ENCODE measurements at places on chromosomes 5 and 9.

DNA sequence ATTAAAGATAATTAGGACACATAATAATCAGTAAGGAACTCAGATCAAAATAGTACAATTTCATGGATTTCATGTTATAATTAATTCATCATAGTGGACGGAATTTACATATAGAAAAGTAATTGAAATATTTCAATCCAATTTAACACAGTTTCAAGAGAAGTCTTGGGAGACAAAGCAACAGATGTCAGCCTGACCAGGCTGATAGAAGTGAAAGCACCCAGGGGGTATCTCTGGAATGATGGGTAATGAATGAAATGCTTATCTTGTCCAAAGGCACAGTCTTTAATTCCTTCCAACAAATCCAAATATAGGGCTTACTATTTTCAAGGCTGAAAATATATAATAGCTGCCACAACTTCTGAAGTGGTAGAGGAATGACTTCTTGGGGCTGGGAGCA lies 629.3 kb upstream of the RGMB start:
- no peak for DNase-seq

- DNase-seq: no peak
Observed at GRCh38 chr9:95626885-95627558, 110.3 kb upstream of the PTCH1 start.

DNA sequence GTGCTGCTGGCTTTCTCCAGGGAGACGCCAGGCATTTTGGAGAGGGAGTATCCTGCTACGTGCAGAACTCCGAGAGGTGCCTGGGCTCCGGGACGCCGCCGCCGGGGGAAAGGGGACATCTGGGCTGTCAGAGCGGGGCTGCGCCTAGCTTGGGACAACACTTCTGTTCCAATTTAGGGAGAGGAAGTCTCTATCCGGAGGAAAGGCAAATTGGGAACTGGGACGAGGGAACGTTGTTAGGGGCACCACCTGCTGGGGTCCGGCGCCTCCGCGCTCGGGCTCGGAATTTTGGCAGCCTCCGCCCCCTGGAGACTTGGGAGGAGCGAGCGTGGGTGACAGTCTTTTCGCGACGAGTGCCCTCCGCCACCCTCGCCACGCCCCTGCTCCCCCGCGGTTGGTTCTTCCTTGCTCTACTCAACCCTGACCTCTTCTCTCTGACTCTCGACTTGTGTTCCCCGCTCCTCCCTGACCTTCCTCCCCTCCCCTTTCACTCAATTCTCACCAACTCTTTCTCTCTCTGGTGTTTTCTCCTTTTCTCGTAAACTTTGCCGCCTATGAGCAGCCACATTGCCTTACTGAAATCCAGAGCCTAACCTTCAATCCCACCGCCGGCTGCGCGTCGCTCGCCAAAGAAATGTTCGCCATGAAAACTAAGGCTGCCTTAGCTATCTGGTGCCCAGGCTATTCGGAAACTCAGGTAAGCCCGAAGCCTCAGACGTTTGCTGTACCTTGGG lies 1.6 kb downstream of the TSLP start:
- DNase-seq: peak; percentile 88

DNA sequence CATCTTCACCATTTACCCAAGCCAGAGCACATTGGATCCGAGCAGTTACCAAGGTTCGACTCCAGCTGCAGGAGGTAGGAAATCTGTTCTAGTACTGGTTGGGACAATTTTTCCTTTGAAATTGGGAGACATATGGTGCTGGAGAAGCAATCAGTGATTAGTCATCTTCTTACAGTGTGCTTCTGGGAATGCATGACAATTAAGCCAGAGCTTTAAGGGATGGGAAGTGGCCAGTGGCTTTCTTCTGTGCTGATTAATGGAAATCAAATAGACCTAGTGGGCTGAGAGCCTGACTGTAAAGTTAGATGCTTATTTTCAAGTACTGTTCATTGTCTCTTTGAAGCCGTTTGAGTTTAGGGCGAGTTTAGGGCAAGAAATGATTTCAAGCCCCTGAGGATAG lies 152.1 kb downstream of the UNC13B start:
- DNase-seq: no peak

DNA sequence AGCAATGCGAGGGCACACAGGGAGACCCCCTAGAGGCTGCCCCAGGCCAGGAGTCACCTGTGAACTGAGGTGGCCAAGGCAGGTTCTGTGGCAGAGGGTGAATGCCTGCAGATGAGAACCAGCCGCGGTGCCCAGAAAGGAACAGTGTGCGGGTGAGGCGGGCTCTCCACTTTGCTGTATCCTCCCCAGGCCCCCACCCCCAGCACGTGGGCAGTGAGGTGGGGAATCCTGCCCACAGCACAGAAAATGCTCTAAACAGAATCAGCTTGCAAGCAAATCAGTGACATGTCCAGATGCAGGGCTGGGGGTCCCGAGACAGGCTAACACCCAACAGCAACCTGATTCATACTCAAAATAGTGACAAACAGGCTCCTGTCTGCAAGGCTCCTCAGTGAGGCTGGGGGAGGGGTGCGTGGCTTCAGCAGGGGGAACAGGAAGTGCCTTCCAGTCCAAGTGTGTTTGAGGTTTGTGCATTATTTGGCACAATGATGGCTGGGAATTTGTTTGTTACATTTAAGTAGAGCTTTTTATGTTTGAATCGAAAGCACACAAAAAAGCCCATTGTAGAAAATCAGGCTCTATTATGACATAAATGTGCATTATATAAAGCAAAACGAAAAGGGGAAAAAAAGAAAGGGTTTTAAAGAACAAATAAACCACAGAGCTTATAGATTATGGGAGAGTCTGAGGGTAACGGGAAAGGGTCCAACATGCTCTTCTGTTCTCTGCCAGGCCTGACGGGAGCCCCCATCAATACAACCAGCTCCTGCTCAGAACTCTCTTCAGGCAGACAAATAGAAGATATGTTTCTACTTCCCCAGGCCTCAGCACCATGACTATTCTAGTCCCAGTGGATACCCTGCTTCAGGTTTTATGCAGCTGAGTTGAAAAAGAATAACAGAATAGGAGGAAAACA lies 201.3 kb downstream of the HSD17B3 start:
- DNase-seq: peak; percentile 74

GRCh38 chr9:129885018-129885669 lies 49.9 kb downstream of the USP20 start:
- DNase-seq: no peak

DNA sequence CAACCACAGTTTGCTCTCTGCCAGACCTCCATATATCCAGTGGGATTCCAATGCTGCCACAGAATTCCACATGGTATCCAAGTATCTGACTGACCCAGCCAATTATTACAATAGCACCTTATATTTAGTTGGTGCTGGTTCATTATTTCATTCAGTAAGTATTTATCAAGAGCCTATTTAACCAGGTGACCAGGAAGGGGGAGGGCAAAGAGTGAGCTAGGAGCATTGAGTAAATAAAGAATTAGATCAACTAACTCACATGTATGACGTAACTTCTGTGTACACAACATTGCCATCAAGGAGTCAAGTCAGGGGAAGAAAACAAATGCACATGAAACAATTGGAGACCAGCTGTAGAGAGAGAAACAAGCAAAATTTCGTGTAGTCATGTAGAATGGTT lies 207.1 kb upstream of the PAPPA start:
- DNase-seq: no peak

All from islet precursor cell (in vitro differentiated cells).